ENCODE measurements at places on chromosomes 1 and 21. TPM values are rescaled to one million over a fixed set of nuclear protein-coding genes. Genes with fewer than 3 reads are reported as not detected.

The CBR1 gene
- 134 TPM for total RNA-seq

The KRTAP21-1 gene
- total RNA-seq, result not detected

The DIO1 gene
- total RNA-seq, result not detected

The DUSP12 gene
- 34.0 TPM for total RNA-seq

The TRNP1 gene
- 42.2 TPM for total RNA-seq

The RHOU gene
- 0.43 TPM for total RNA-seq
